ENCODE measurements at places on chromosomes 5 and 9. TPM values are rescaled to one million over a fixed set of nuclear protein-coding genes. Genes with fewer than 3 reads are reported as not detected.

DNA sequence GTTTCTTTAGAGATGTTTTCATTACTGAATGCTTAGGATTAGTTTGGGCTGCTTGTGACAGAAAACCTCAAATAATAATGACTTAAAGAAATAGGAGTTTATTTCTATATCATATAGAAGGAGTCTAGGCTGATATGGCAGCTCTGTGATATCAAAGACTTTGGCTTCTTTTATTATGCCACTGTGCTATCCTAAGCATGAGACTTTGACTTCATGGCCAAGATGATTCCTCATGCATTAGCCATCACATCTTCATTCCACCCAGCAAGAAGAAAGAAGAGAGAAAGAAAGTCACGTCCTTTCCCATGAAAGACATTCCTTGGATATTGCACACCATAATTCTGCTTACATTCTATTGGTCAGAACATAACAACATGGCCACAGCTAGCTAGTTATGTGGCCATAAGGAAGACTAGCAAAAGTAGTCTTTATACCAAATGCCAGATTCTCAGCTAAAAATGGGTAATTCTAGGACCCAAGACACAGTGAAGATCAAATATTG is 76.2 kb downstream of the DAPK1 start:
- H3K36me3 ChIP-seq, result no peaks in the 10 kb centered on the region
- H3K27me3 ChIP-seq, result no peaks in the 10 kb centered on the region
- H3K4me1 ChIP-seq, result no peaks in the 10 kb centered on the region
- H3K4me3 ChIP-seq, result no peak overlapping the region

GRCh38 chr5:12016159-12016746 is 112.0 kb upstream of the CTNND2 start:
- H3K4me3 ChIP-seq, result no peak overlapping the region
- no peak overlapping the region for H3K27ac ChIP-seq
- no peaks in the 10 kb centered on the region for H3K27me3 ChIP-seq
- no peaks in the 10 kb centered on the region for H3K36me3 ChIP-seq
- DNase-seq, result no peak

ATP6V1G1 gene
- polyA plus RNA-seq, result 337 TPM

GRCh38 chr9:2623288-2624050 is 1.9 kb downstream of the VLDLR start:
- H3K27ac ChIP-seq, result no peak overlapping the region
- no peak for DNase-seq
- peaks cover 23% of the 10 kb centered on the region for H3K27me3 ChIP-seq
- H3K4me3 ChIP-seq, result no peak overlapping the region
- no peaks in the 10 kb centered on the region for H3K36me3 ChIP-seq

DNA sequence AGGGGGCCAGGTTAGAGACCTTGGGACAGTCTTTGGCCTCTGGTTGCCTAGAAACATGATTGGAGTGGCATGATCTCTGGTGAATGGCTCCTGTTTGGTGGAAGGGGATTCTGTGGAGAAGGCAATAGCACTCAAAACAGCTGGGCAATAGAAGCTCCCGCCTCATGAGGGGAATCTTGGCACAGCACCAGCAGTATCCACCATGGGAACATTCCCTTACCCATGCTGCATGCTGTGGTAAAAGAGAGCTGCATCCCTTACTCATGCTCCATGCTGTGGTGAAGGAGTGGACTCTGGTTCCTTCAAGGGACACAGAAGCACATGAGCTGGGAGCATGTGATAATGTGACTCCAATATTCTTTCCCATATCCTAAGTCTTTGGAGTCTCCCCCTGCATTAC is 160.6 kb downstream of the PJA2 start:
- H3K27me3 ChIP-seq, result no peaks in the 10 kb centered on the region
- no peak for DNase-seq
- no peak overlapping the region for H3K27ac ChIP-seq
- H3K36me3 ChIP-seq, result no peaks in the 10 kb centered on the region
- H3K4me1 ChIP-seq, result no peaks in the 10 kb centered on the region

- DNase-seq, result no peak
- H3K27me3 ChIP-seq, result peaks cover 30% of the 10 kb centered on the region
- no peaks in the 10 kb centered on the region for H3K4me1 ChIP-seq
- no peaks in the 10 kb centered on the region for H3K36me3 ChIP-seq
- H3K27ac ChIP-seq, result no peak overlapping the region
- H3K4me3 ChIP-seq, result no peak overlapping the region
These were observed 608 bp downstream of the ELOVL7 start for GRCh38 chr5:60843386-60843935.

NTRK2 gene
- polyA plus RNA-seq, result not detected

- DNase-seq, result no peak
- H3K27me3 ChIP-seq, result no peaks in the 10 kb centered on the region
- no peak overlapping the region for H3K4me3 ChIP-seq
- no peak overlapping the region for H3K27ac ChIP-seq
- no peaks in the 10 kb centered on the region for H3K4me1 ChIP-seq
These were observed 19.9 kb downstream of the DTWD2 start for GRCh38 chr5:118968406-118968911.

SPINK5 gene
- polyA plus RNA-seq, result not detected

MAMDC2 gene
- not detected for polyA plus RNA-seq

All from CD4-positive, CD25-positive, alpha-beta regulatory T cell (primary cell).